ENCODE measurements at places on chromosomes 6 and 20.

GRCh38 chr6:73078333-73078862 lies 146.9 kb downstream of the KHDC1L start:
- DNase-seq: no peak

DNA sequence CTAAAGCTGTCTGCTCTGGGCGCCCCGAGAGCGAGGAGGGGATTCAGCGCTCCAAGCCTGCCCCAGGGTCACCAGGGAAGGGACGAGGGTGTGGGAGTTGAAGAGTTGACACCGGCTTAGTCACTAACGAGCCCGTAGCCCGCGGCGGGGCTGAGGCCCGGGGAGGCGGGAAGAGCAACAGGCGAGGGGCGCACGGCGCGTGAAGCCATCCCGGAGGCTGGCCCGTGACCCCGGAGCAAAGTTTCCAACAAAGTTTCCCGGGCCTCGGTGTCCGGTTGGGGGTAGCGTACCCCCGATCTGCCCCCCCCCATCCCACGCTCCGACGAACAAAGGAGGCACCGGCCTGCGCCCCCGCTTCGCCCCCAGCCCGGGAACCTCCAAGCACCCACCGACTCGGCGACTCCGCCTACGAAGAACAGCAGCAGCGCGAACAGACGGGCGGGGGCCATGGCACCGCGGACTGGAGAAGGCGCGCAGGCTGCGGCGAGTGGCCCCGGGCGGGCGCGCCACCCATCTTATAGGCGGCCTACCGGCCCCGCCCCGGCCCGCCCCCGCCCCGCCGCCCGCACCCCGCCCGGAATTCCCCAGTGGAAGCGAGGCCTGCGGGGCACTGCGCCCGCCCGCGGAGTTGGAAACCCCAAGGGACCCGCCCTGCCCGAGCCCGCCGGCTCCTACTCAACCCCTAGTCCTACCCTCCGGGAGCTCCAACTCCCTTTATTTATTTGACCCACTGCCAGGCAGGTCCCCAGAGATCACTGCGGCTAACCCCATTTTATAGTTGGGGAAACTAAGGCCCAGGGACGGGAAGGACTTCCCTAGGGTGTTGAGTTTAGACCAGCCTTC lies at the start of gene SDC4:
Gene SDC4 (minus strand): TSS at position 489 of the 843 bp plus-strand sequence. CDS start 40 bp downstream, at position 449.
- DNase-seq: peak; percentile 71

DNA sequence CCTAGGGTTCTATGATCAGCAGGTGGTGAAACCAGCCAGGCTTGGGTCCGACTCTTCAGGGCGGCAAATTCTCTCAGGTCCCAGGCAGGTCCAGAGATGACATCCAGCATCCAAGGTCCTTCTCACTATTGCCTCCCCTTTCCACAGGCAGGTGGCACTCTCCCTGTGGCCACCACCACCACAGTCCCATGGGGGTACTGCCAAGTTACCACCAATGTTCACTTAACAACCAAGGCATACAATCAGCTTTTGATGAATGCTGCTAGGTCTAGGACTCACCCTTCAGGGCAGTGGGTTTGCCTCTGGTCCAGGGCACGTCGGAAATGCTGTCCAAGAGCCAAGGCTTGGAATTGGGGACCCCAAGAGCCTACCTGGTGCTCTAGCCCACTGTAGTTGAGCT lies 40.4 kb upstream of the UTRN start:
- no peak for DNase-seq

GRCh38 chr6:42041481-42042053 lies 8.8 kb upstream of the TAF8 start:
- DNase-seq: no peak

DNA sequence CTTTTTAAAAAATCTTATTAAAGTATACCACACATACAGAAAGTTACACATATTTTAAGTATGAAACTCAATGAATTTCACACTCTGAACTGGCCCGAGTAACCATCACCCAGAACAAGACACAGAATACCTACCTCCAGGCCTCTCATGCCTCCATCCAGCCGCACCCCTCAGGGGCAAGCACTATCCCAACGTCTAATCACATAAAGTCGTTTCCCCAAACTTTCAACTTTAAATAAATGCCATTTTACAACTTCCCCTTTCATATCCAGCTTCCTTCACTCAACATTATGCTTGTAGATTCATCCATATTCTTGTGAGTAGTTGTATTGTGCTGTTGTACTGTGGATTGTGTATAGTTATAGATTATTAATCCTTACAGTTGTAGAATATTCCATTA lies 539.1 kb downstream of the CD83 start:
- DNase-seq: no peak
